ENCODE measurements at places on chromosomes 7 and 10.

DNA sequence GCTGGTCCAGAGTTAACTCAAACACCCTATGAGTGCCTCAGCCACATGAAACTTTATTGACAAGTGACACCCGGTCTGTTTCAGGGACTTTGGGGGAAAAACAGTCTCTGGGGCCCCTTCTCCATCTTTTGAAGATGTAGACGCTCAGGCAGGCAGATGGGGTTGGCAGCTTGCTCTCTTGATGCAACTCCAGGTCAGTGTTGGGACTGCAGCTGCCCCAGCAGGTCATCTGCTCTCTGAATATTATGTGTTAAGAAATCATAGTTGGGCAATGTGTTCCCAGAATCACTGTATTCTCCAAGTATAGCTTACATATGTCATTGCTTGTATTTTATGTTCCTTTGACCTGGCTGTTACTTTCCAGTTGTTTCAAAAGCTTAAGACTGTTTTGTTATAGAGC, 544.9 kb upstream of the MGMT start:
- no peak overlapping the region for H3K4me3 ChIP-seq
- peaks cover under 1% of the 10 kb centered on the region for H3K4me1 ChIP-seq
- H3K27me3 ChIP-seq = no peaks in the 10 kb centered on the region
- DNase-seq = no peak
- H3K36me3 ChIP-seq = no peaks in the 10 kb centered on the region
- no peak overlapping the region for H3K27ac ChIP-seq

- H3K4me1 ChIP-seq = peaks cover 9% of the 10 kb centered on the region
- H3K27ac ChIP-seq = no peak overlapping the region
- H3K4me3 ChIP-seq = no peak overlapping the region
- H3K36me3 ChIP-seq = no peaks in the 10 kb centered on the region
Observed at GRCh38 chr10:91032611-91033206, 111.8 kb upstream of the ANKRD1 start.

- no peak overlapping the region for H3K27ac ChIP-seq
- no peaks in the 10 kb centered on the region for H3K27me3 ChIP-seq
- no peak overlapping the region for H3K4me3 ChIP-seq
Observed at GRCh38 chr7:155285833-155286232, 11.8 kb upstream of the INSIG1 start.

GRCh38 chr7:74101061-74101681, 17.6 kb downstream of the LIMK1 start:
- peaks cover 71% of the 10 kb centered on the region for H3K36me3 ChIP-seq
- no peak overlapping the region for H3K27ac ChIP-seq
- no peak for DNase-seq

DNA sequence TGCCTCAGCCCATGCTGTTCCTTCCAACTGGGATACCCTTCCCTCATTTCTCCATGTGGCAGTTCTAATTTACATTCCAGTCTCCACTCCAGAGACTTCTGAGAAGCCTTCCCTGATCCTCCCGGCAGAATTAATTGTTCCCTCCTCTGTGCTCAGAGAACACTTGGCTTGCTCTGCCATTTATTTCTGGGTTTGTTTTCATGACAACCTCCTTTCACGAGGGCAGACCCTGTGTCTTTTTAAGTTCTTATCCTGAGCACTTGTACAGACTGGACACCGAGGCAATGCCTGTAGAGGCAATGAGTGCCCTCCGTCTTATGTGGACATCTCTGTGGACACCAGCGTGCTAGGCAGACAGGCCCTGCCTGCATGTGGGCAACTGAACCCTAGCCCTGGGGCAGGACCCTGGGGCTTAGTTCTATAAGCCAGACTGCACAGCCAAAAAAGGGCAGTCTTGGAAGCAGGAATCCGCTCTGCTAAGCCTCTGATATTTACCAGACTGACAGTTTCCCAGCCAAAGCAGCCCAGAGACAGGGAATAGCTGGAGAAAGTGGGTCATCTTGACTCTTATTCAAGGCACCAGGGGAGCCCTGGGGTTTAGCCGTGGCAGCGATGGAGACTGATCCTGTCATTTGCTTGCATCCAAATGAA, 474.0 kb downstream of the RPS24 start:
- no peak for DNase-seq
- H3K36me3 ChIP-seq = no peaks in the 10 kb centered on the region
- H3K27ac ChIP-seq = no peak overlapping the region
- no peak overlapping the region for H3K4me3 ChIP-seq
- H3K27me3 ChIP-seq = no peaks in the 10 kb centered on the region

GRCh38 chr7:95718577-95719410, 53.6 kb upstream of the DYNC1I1 start:
- H3K27ac ChIP-seq = no peak overlapping the region
- H3K4me1 ChIP-seq = no peaks in the 10 kb centered on the region
- H3K27me3 ChIP-seq = no peaks in the 10 kb centered on the region
- H3K4me3 ChIP-seq = no peak overlapping the region
- H3K36me3 ChIP-seq = no peaks in the 10 kb centered on the region

- DNase-seq = no peak
- no peak overlapping the region for H3K4me3 ChIP-seq
Observed at GRCh38 chr7:101896316-101896715, 78.9 kb downstream of the CUX1 start.

DNA sequence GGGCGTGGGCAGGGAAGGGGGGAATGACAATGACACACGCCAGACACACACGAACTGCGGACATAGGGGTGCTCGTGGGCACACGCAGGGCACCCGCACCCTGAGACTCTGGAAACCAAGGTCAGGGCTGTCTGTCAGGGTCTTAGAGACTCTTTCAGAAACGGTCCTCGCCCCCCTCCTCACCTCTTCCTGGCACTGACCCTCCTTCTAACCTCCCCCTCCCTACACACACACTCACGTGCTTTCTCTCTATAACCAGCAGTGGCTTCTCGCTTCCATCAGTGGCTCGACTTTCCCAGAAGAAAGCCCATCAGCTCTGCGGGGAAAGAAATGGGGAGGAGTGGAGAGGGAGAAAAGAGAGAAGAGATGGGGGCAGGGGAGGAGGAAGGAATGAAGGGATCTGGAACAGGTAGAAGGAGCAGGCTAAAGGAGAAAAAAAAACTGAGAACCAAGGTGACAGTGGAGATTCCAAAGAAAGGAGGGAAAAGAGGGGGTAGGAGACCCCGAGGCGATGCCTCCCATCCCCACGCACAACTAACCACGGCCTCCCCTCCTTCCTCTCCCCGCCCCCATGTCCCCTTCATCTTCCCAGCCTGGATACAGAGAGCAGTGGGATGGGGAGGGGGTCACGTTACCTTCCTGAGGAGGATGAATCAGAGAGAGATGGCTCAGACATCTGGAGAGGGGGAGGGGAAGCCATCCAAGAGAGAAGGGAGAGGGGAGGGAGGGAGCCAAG, 1.7 kb upstream of the VGF start:
- DNase-seq = no peak
- H3K27me3 ChIP-seq = no peaks in the 10 kb centered on the region
- H3K4me1 ChIP-seq = peaks cover 62% of the 10 kb centered on the region
- H3K36me3 ChIP-seq = no peaks in the 10 kb centered on the region
- no peak overlapping the region for H3K4me3 ChIP-seq
- no peak overlapping the region for H3K27ac ChIP-seq

DNA sequence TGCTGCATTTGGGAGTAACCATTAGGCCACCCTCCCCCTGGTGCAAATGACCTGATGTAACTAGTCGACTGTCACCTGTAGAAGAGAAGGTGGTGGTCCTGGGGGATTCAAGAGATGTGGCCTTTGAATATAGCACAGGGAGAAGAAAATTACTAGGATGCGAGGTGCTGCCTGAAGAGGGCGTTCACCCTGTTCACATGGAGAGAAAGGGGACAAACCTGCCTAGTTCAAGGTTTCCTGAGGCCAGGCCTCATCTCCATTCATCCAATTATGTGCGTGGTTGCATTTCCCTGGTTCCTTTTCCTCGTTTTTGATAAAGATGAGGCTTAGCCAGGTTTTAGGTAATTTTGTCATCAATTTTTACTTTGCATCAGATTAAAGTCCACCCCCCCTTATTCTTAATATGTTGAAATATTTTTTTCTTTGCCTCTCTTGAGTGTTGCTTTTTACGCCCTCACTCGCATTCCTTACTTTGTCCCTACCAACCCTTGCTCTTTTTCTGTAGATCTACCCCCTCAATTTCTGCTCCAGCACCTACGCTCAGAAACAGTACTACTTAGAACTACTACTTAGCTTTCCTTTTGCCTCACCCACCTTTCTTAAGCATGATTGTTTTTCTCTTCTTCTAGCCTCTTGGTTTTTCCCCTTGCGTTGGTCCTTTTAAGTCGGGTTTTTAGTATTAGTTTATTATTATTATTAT, 13.7 kb downstream of the CLCN1 start:
- no peak for DNase-seq
- H3K4me3 ChIP-seq = no peak overlapping the region
- H3K27ac ChIP-seq = no peak overlapping the region
- no peaks in the 10 kb centered on the region for H3K4me1 ChIP-seq

- H3K4me3 ChIP-seq = peak overlapping the region; percentile 92
- no peaks in the 10 kb centered on the region for H3K27me3 ChIP-seq
- no peak for DNase-seq
- H3K27ac ChIP-seq = peak overlapping the region; percentile 98
Observed at GRCh38 chr7:76357475-76358010, 1.2 kb downstream of the YWHAG start.

- peaks cover 53% of the 10 kb centered on the region for H3K4me1 ChIP-seq
- no peak overlapping the region for H3K4me3 ChIP-seq
- H3K27ac ChIP-seq = no peak overlapping the region
- no peak for DNase-seq
Observed at GRCh38 chr7:44625526-44626471, 19.4 kb downstream of the OGDH start.

GRCh38 chr7:92849322-92849721, 12.9 kb upstream of the CDK6 start:
- no peaks in the 10 kb centered on the region for H3K4me1 ChIP-seq
- H3K36me3 ChIP-seq = no peaks in the 10 kb centered on the region
- no peaks in the 10 kb centered on the region for H3K27me3 ChIP-seq
- H3K4me3 ChIP-seq = no peak overlapping the region
- no peak for DNase-seq

GRCh38 chr7:3559278-3559677, 258.2 kb downstream of the SDK1 start:
- no peaks in the 10 kb centered on the region for H3K4me1 ChIP-seq
- H3K36me3 ChIP-seq = no peaks in the 10 kb centered on the region
- DNase-seq = no peak
- no peak overlapping the region for H3K4me3 ChIP-seq
- no peaks in the 10 kb centered on the region for H3K27me3 ChIP-seq

DNA sequence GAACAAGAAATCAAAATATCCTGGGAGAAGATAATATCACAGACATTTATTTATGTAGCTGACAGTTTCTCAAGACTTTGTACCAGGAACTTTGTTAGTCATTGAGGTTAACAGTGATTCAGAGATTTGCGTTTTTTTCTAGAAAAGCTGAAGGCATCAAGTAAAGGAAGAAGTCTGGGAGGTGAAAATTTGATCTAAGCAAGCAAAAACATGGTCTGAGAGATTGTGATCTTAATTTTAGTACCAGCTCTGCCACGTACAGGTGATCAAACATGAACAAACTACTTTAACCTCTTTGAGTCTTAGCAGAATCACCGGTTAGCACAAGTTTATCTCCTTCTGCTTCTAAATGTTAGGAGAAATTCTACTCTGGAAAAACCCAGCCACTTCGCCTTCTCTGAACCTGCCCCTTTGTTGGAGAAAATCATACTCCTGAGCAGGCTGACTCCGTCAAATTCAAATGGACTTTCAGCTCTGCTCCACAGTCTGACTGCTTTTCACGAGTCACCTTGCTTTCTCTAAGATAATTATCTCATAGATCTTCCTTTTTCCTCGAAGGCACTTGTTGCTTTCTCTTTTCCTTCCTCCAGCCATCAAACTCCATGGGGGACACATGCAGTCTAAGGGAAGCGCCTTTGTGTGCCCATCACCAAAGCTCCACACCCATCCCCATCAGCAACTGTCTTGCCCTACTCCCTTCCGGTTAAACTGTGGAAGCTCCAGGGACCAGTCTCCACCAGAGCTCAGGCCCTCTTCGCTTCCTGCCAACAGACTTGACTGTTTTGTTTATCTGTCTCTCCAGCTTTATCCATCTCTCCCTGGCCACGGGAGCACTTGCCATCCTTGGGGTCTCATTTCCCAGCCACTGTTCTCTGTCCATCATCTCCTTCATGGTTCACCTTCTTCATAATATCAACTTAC, 86.3 kb downstream of the PRKCQ start:
- no peak overlapping the region for H3K4me3 ChIP-seq
- H3K4me1 ChIP-seq = no peaks in the 10 kb centered on the region
- H3K27me3 ChIP-seq = no peaks in the 10 kb centered on the region
- no peak for DNase-seq
- H3K27ac ChIP-seq = peak overlapping the region; percentile 35
- peaks cover 2% of the 10 kb centered on the region for H3K36me3 ChIP-seq

DNA sequence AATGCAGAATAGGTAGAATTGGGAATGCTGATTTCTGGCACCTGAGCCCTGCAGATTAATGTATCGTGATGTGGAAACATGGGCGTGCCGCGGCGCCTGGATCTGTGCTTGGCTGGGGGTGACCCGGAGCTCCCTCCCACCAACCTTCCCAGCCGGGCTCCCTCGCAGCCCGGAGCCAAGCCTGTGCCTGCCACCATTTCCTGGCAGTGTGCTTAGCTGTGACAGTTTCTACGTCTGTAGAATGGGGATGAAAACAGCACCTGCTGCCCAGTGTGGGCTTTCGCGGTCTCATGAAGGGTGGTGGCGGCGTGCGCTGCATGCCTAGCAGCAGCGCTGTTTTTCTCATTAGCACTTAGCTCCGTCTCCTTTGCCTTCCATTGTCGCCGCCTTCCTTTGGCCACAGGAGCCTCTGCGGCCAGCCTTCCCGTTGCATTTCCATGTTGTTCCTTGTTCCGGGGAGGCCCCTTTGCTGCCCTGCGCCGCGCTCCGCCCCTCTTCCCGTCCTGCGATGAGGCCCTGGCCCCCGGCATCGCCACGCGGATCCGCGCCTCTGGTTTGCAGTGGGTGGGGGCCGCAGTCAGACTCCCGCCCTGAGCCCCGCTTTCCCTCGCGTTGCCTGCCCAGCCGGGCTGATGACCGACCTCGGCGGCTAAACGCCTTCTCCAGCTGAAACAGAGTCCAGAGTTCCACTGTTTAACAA, 84.2 kb downstream of the CUL1 start:
- H3K36me3 ChIP-seq = peaks cover 29% of the 10 kb centered on the region
- peaks cover 9% of the 10 kb centered on the region for H3K4me1 ChIP-seq
- H3K4me3 ChIP-seq = no peak overlapping the region
- H3K27me3 ChIP-seq = no peaks in the 10 kb centered on the region
- no peak overlapping the region for H3K27ac ChIP-seq

DNA sequence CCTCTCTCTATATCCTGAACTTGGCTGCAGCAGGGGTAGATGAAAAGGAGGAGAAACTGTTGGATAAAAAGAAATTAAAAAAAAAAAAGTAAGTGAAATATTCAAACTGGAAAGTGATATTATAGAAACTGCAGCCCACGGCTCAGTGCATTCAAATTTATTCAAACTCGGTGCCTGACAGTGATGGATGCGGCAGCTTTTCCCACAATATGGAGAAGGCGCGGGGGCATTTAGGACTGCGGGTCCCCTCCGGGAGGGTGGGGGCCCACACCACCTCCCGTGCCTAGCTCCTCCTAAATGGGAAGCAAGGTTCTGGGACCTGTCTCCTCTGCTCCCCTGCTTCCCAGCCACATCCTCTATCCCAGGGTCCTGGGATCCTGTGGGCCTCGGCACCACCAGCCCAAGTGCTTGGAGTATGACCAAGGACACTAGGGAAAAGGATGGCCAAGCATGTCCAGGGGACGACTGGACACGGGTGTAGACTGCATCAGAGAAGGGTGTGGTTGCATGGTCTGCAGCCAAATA, 82.4 kb downstream of the HIF1AN start:
- H3K27me3 ChIP-seq = no peaks in the 10 kb centered on the region
- H3K27ac ChIP-seq = no peak overlapping the region
- no peaks in the 10 kb centered on the region for H3K36me3 ChIP-seq
- DNase-seq = no peak
- no peak overlapping the region for H3K4me3 ChIP-seq
- H3K4me1 ChIP-seq = peaks cover 5% of the 10 kb centered on the region

- H3K4me3 ChIP-seq = no peak overlapping the region
- no peak overlapping the region for H3K27ac ChIP-seq
- no peaks in the 10 kb centered on the region for H3K36me3 ChIP-seq
- H3K4me1 ChIP-seq = no peaks in the 10 kb centered on the region
- H3K27me3 ChIP-seq = no peaks in the 10 kb centered on the region
Observed at GRCh38 chr7:10815546-10815945, 158.1 kb upstream of the PHF14 start.
